Effector memory CD4-positive, alpha-beta T cell (primary cell): ENCODE measurements at places on chromosomes 1 and 21.

DNA sequence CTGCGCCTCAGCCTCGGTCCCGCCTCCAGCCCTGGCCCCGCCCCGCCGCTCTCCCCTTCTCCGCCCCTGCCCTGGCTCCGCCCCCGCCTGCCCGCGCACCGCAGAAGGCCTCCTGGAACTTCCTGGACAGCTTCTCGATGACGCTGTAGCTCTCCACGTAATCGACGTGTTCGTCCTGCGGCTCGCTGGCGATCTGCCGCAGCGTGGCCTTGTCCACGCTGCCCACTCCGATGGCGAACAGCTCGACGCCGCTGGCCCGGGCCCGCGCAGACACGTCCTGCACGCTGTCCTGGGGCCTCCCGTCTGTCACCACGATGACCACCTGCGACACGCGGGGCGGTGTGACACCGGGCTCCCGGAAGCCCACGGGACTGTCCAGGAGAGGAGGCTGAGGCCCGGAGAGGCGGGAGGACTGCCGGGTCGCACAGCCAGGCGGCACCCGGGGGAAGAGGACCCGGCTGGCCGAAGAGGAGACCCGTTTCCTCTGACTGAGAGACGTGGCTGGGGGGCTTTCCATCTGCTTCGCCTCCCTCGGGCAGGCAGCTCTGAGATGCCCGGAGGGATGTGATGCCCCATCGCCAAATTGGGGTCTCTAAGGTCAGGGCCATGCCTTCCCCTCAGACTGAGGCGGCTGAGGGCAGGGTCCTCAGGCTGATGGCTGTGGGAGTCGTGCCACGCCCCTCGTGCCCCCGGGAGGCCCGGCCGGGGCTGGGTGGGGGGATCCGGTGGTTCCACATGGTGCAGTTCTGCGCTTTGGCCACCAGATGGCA, 4.6 kb downstream of the MATN1 start:
- no peaks in the 10 kb centered on the region for H3K36me3 ChIP-seq
- H3K27ac ChIP-seq: peak overlapping the region; percentile 100
- H3K4me3 ChIP-seq: peak overlapping the region; percentile 78
- H3K4me1 ChIP-seq: peaks cover 10% of the 10 kb centered on the region
- no peaks in the 10 kb centered on the region for H3K27me3 ChIP-seq
- peak; percentile 76 for DNase-seq

DNA sequence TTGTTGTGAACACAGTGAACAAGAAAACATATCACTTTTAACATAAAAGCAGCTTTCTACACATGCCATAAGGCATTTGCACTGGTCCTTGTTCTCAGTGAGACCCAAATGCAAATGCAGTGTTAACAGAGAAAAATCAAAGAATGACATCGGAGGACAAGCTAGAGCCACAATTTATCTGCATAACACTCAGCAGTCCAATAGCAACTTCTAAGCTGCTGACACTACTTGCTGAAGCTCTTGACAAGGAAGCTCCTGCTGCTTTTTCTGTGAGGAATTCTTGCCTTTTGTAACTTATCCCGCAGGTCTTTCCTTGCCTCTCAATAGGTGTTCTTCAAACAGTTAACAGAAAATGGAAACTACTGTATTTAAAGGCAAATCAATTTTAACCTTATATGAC, 34.7 kb downstream of the USH2A start:
- no peak for DNase-seq
- no peaks in the 10 kb centered on the region for H3K4me1 ChIP-seq
- no peaks in the 10 kb centered on the region for H3K27me3 ChIP-seq
- H3K4me3 ChIP-seq: no peak overlapping the region
- H3K36me3 ChIP-seq: no peaks in the 10 kb centered on the region

- no peak overlapping the region for H3K27ac ChIP-seq
Measured at GRCh38 chr1:245444945-245445344, 290.2 kb downstream of the KIF26B start.

- H3K4me3 ChIP-seq: no peak overlapping the region
- no peaks in the 10 kb centered on the region for H3K4me1 ChIP-seq
- no peak for DNase-seq
- no peaks in the 10 kb centered on the region for H3K36me3 ChIP-seq
Measured at GRCh38 chr21:37793660-37794059, 122.6 kb downstream of the KCNJ6 start.
